Melanocyte of skin (primary cell): ENCODE measurements at places on chromosomes 2 and 18. TPM values are rescaled to one million over a fixed set of nuclear protein-coding genes. Genes with fewer than 3 reads are reported as not detected.

The SIX3 gene
- total RNA-seq: not detected in 2 replicates

The CNPPD1 gene
- total RNA-seq: 23.0 and 26.6 TPM in 2 replicates

The FAP gene
- 10.3 and 11.4 TPM in 2 replicates for total RNA-seq

The TMEM247 gene
- not detected in 2 replicates for total RNA-seq

The SP110 gene
- total RNA-seq: 70.9 and 110 TPM in 2 replicates

The C2orf66 gene
- under 0.01 TPM in 2 replicates for total RNA-seq

The ZC3H8 gene
- total RNA-seq: 1.3 and 12.6 TPM in 2 replicates

The PHLPP1 gene
- total RNA-seq: 37.0 and 54.8 TPM in 2 replicates

The YES1 gene
- total RNA-seq: 77.6 and 99.0 TPM in 2 replicates

The KLHL29 gene
- 8.8 and 10.3 TPM in 2 replicates for total RNA-seq

The NYAP2 gene
- not detected in 2 replicates for total RNA-seq

The ADRA2B gene
- total RNA-seq: under 0.01 TPM in 1 of 2 replicates, not detected in the other

The KRTCAP3 gene
- total RNA-seq: 0.46 TPM in 1 of 2 replicates, not detected in the other

The ALPI gene
- total RNA-seq: not detected in 2 replicates

The COPS9 gene
- total RNA-seq: 98.2 and 105 TPM in 2 replicates

The MPP4 gene
- total RNA-seq: 0.36 and 0.69 TPM in 2 replicates

The MERTK gene
- 12.3 and 27.0 TPM in 2 replicates for total RNA-seq

The FBXO15 gene
- 0.73 and 1.4 TPM in 2 replicates for total RNA-seq

The SERPINB8 gene
- total RNA-seq: 11.6 and 15.1 TPM in 2 replicates

The ANKRD36C gene
- total RNA-seq: 28.3 and 49.4 TPM in 2 replicates

The SH3RF3 gene
- 1.4 and 3.6 TPM in 2 replicates for total RNA-seq

The GALR1 gene
- not detected in 2 replicates for total RNA-seq

The PCARE gene
- total RNA-seq: under 0.01 TPM in 2 replicates

The EVX2 gene
- not detected in 2 replicates for total RNA-seq
